ENCODE measurements at places on chromosomes 13 and 19.

- no peak for DNase-seq
Measured at GRCh38 chr13:79593641-79594275, 112.8 kb downstream of the NDFIP2 start.

DNA sequence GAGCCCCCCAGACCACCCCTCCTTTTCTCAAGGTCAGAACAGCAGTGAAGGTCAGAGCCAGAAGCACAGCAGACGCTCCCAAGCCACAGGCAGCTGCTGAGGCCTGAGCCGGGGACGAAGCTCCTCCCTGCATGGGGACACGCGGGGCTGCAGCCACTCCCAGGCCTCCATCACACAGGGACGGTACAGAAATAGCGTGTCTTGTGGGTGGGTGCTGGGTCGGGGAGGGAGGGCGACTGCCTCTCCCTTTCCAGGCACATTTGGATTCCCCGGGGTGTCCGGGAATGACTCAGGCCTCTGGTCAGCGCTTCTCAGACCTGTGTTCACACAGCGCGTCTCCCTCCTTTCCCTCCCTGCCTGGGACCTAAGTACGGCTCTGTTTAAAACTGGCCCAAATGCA lies 33.2 kb downstream of the RASA3 start:
- DNase-seq = peak; percentile 74

- DNase-seq = no peak
Measured at GRCh38 chr19:30437869-30438268, 65.7 kb downstream of the ZNF536 start.

- no peak for DNase-seq
Measured at GRCh38 chr13:42327725-42328124, 55.8 kb downstream of the AKAP11 start.

GRCh38 chr19:3612901-3613741 lies 6.4 kb upstream of the TBXA2R start:
- DNase-seq = no peak

DNA sequence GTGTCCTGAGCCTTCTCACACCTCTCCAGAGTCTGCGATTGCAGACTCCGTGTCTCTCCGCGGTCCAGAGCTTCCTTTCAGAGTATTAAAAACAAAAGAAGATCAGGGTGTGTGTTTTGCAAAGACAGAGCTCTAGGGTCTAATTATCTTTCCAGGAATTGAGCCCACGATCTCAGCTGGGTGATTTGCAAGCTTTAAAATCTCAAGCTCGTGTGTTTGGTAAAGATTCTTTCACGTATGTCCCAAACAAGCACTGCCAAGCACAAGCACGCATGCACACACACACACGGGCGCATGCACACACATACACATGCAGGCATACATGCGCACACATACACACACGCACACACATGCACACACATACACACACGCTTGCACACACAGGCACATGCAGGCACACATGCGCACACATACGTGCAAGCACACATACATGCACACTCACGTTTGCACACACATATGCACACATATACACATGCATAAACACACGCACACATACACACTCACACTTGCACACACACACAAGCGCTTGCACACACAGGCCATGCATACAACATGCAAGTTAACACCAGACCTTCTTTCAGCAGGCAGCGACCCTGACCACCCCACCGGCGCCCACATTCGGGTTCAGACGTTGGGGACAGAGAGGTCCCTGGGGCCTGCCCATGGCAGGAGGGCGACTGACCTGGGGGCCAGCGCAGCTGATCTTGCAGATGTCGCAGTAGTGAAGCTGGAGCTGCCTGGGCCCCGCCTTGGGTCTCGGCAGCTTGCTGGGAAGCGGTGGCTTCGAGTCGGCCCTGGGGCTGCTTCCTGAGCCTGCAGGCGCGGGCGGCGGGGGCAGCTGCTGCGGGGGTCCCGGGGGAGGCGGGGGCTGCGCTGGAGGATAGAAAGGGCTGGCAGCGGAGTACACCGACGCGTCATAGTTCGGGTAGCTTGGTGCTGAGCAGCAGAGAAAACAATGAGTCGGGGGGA lies 37.9 kb downstream of the ZFR2 start:
- no peak for DNase-seq

DNA sequence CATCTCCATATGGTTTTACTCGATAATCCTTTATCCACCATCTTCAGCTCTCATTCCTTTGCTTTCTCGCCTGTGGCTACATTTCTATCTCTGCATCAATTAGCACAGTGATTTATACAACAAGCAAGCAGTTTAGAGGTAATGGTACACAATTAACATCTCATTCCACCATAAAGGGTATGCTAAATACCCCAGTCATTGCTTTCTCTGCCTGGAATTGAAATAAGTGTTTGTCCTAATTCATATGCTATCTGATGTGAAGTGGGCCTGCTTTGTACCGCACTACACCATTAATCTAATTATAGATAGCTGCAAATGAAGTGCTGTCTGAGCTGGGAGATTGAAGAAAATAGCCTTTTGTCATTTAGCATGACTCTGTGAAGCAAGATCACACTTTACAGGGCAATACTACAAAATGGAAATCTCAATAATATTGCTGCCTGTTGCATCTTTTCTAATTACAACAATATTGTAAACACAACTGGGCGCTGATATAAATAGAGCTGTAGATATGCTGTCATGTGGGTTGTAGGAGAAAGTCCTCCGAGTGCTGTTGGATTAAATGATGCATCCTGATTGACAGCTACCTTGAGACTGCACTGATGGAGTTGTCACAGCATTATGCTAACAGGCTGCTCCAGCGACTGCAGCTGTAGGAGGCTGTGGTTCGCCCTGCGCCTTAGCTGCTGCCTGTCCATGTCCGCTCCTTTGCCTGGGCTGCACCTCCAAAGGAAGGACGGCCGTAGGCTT lies 78.2 kb downstream of the GGACT start:
- DNase-seq = no peak

DNA sequence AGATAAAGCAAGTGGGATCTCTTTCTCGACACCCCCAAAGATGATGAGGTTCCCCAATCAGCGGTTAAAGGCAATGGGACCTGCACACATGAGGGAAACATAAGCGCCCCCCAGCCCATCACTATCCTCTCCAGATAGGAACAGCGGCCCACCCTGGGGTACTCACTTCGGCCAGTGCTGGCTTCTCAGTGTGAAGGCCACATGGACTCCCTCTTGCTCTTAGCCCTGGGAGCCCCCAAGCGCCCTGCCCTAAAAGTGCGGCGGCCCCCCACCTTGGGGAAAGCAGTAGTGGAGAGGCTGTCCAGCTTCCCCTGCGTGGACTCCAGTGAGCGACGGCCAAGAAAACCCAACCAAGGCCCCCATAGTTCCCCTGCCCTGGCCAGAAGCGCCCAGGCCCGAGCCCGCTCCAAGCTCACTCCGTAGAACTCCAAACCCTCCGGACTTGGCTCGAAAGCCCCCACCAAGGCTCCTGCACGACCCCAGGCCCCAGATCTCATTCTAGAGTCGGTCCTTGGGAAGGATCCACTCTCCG lies 1.0 kb downstream of the CACNA1A start:
- DNase-seq = no peak

- DNase-seq = no peak
Measured at GRCh38 chr13:32028711-32029110, 2.9 kb upstream of the FRY start.

DNA sequence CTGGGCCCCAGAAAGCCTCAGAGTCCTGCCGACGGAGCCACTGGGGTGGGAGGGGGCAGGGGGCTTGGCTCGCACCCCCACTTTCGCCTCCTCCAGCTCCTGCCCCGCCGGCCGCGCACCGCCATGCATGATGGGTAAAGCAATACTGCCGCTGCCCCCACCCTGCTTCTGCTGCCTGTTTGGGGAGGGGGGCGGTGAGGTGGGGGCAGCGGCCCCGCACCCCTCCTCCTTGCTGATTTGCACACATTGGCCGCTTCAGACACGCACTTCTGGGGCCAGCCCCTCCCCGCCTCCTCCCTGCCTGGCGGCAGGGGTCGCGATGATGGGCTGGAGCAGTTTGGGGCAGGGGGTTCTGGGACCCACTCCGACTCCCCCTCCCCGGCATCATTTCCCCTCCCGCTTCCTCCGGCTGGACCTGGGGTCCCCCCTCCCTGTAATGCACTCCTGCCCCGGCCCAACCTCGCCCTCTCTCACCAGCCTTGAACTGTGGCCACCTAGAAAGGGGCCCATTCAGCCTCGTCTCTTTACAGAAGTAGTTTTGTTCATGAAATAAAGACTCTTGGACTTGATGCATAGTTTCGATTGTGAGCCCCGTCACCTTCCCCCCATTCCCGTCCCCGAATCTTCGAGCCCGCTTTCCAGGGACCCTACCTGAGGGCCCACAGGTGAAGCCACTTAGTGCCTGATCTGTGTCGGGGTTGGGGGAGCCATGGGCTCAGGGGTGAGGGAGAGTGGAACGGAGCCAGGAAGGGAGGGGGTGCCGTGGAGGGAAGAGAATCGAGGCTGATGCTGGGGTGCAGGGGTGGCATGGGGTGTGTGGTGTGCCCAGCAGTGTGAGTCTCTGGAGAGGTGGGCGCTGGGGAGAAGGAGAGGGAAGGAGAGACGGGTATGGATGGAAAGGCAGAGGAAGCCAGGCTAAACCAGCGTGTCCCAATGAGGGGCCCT lies 1.4 kb upstream of the HPN start:
- no peak for DNase-seq

DNA sequence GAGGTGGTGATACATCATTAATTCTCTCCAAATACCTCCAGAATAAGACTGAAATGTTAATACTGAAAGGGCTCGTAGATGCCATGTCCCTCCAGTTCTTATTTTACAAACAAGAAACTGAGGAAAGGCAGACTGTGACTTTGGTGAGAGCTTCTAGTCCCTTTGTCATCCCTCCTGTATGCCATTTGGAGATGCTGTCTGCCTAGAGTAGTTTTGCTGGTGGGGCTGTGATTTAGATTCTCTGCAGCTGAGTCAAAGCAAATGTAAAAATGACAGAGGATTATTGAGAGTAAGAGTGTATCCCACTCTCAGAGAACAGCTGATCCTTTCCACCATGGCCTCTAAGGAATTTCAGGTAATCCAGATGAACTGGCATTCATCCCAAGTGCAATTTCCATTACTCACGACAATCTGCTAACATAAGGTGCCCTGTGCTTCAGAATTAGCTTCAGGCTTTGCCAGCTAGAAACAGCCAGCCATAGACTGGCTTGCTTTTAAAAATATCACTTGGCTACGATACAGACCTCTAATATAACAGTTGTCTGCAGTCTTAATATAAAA lies 16.8 kb downstream of the PABPC3 start:
- DNase-seq = no peak

GRCh38 chr13:31199849-31200636 lies at the start of gene B3GLCT:
Gene B3GLCT (plus strand): TSS chr13:31199975. CDS start chr13:31200085, 110 bp downstream.
- peak; percentile 89 for DNase-seq

GRCh38 chr13:92743992-92744391 lies 482.6 kb upstream of the GPC6 start:
- DNase-seq = no peak

DNA sequence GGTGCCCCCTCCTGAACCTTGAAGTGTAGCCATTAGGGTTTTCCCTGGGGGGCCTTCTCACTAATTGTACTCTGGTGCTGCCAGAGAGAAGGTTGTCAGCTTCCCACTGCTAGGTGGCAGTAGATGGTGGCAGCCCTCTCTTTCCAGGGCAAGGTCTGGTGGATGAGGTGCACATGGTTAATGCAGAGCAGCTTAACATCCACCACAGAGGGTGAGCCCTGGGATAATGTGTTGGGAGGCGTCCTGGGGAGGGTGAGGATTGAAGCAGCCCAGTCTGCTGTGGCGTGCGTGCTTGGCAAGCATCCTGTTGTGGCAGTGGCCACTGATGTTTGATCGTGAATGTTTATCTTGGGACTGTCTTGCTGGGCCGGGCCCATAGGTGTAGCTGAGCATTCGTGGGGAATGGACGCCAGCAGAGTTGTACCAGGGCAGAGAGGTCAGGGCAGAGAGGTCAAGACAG lies 5.8 kb downstream of the EGLN2 start:
- no peak for DNase-seq

GRCh38 chr13:84659359-84659661 lies 777.0 kb upstream of the SLITRK1 start:
- no peak for DNase-seq

DNA sequence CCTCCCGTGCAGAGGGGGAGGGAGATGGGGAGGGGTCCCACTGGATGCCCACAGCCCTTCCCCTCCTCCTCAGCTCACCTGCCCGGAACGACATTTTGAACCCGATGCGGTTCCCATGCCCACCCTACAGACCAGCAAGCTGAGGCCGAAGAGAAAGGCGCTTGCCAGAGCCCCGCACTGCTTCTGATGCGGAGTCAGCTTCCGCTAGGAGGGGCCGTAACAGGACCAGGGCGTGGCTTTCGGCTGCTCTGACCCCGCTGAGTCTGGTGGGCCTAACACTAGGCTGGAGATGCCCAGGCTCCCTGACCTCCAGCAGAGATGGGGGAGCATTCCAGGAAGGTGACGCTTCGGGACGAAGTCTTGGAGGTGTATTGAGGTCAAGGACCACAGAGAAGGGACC lies 6.7 kb downstream of the ONECUT3 start:
- no peak for DNase-seq

DNA sequence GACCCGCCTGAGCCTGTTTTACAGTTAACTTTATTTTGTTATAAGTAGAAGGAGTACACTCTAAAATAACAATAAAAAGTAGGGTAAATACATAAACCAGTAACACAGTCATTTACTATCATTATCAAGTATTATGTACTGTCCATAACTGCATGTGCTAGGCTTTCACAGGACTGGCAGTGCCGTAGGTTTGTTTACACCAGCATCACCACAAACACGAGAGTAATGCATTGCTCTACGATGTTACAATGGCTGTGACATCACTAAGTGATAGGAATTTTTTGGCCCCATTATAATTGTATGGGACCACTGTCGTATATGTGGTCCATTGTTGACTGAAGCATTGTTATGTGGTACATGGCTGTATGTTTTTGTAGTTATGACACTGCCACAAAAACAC lies 41.3 kb upstream of the SLC7A9 start:
- DNase-seq = no peak

DNA sequence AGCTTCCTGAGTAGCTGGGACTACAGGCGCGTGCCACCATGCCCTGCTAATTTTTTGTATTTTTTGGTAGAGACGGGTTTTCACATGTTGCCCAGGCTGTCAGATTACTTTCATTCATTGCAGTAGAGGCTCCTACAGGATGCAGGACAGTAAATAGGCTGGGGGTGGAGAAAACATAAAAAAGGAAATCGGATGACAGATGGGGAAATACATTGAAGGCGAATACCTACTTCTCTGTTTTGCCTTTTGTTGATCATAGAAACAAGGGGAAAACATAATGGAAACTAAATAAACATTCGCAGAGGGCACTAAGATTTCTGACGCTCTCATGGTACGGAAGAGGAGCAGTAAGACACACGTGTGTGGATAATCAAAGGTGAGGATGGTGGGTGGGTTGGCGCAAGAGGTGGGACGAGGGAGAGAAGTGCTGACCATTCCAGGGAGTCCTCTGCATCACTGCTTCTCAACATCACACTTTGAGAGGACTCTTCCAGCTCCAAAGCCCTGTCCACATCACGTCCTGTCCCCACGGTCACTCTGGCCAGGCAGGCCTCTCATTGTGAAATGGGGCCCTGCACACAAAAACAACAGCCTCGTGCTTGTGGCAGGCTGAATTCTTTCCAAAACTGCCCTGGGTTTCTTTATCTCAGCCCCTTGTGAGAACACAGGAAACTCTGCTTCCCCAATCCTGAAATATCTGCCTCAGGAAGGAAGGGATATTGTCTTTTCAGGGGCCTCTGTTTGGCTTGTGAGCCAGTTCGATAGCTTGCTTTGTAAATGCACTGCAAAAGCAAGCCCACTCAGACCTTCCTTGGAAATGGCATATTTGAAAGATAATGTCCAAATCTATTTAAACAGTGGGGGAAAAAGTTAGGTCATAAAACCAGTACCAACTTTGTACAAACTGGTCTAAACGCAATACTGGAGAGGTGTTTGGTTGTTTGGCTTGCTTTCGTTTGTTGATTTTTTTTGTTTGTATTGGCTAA lies 188.5 kb downstream of the FOXO1 start:
- no peak for DNase-seq

- no peak for DNase-seq
Measured at GRCh38 chr13:102825921-102826706, 19.7 kb upstream of the ERCC5 start.
